ENCODE measurements at places on chromosomes 6 and 20.

DNA sequence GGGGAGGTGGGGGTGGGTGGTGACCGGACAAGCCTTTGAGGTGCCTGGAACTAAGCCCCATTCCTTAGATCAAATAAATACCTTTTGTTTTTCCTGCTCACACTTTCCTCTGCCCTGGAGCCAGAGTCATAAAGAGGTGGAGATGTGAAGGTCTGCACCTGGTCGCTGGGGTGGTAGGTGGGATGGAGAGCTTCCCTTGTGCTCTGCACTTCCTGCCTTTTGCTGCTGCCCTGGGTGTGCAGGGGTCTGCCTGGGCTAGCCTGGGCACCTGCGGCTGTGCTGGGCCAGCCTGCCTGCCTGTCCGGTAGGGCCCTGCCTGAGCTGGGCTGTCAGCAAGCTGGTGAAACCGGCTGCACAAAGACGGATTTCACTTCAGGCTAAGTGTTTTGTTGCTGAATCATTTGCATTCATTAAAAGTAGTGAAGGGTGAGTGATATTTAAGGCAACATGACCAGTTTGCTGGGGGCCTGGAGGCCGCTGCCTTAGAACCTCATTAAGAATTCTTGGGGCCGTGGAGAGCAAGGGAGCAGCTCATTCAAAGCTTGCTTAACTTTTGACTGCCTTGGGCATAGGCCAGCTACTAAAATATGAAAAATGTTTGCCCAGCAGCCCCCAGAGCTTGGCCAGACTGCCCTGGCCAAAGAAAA is 20.5 kb downstream of the PTK7 start:
- DNase-seq: no peak

GRCh38 chr6:31490115-31490873 is 7.7 kb upstream of the MICB start:
- DNase-seq: no peak

DNA sequence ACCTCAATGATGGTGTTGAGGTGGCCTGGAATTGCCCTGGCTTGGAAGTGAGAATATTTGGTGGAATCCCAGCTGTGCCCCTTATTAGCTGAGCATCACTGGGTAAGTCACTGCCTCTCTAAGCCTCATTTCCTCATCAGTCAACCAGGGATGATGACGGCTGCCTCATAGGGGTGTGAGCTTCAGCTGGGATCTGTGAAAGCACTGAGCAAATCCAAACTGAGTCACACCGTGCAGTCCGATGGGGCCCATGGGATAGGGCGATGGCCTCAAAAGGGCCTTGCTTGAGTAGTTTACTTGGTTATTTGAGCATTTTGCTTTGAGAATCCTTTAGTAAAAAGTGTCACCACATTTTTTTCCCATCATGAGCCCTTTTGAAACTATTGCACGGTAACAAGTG is 1.1 kb downstream of the SLC22A1 start:
- DNase-seq: no peak

DNA sequence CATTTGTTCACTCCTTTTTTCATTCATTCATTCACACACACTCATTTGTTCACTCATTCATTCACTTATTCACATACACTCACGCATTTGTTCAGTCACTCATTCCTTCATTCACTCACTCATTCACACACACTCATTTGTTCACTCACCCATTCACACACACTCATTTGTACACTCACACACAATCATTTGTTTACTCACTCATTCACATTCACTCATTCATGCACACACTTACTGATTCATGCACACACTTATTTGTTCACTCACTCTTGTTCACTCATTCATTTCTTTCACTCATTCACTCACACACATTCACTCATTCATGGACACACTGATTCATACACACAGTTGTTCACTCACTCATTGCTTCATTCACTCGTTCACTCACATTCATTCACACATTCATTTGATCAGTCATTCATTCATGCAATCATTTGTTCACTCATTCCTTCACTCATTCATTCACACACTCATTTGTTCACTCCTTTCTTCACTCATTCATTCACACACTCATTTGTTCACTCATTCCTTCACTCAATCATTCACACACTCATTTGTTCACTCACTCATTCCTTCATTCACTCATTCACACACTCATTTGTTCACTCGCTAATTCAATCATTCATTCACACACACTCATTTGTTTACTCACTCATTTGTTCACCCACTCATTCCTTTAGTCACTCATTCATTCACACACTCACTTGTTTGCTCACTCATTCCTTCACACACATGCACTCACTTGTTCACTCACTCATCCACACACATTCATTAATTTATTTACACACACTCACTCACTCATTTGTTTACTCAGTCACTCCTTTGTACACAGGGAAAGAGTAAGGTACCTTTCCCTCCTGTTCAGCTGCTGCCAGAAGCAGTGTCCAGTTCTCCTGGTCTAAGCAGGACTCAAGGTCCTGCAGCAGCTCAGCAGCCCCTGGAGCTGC is 50.7 kb upstream of the BHLHE23 start:
- DNase-seq: no peak

DNA sequence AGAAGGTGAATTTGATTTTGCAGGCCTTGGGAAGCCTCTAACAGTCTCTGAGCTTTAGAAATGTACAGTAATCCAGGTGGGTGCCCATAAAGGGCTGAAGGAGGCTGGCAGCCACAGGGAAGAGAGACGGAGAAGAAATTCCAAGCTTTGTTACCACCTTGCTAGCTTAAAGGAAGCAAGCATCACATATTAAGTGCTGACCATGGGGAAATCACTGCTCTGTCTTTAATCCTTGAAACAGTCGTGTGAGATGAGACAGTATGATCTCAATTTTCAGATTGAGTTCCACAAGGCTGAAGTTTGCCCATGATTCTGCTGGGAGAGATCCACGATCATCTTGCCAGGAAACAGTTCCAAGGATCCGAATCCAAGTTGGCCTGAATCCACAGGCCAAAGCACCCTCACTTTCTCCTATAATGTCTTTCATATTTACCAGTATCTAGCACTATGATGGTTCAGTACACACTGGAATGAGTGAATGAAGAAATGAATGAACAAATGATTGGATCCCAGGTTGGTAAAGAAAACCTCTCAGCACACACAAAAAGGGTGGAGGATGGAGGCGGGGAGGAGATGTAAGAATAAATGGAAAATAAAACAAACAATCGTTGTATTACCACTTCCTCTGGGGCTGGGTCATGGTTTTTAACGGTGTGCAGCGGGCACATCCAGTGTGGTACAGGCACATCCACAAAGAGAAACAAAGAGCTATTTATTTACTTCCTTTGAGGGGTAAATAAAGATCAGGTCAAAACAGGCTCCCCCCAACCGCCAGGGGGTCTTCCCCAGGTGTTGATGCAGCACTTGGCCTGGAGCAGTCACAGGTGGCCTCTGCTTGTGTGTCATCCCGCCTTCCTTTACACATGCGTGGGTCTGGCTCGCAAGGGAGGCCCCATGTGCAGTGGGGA is 28.2 kb upstream of the TAF8 start:
- DNase-seq: peak; percentile 36

GRCh38 chr6:141540207-141540606 is 592.5 kb upstream of the GJE1 start:
- DNase-seq: no peak

- DNase-seq: no peak
Measured at GRCh38 chr6:147563472-147563871, 55.0 kb downstream of the SAMD5 start.

DNA sequence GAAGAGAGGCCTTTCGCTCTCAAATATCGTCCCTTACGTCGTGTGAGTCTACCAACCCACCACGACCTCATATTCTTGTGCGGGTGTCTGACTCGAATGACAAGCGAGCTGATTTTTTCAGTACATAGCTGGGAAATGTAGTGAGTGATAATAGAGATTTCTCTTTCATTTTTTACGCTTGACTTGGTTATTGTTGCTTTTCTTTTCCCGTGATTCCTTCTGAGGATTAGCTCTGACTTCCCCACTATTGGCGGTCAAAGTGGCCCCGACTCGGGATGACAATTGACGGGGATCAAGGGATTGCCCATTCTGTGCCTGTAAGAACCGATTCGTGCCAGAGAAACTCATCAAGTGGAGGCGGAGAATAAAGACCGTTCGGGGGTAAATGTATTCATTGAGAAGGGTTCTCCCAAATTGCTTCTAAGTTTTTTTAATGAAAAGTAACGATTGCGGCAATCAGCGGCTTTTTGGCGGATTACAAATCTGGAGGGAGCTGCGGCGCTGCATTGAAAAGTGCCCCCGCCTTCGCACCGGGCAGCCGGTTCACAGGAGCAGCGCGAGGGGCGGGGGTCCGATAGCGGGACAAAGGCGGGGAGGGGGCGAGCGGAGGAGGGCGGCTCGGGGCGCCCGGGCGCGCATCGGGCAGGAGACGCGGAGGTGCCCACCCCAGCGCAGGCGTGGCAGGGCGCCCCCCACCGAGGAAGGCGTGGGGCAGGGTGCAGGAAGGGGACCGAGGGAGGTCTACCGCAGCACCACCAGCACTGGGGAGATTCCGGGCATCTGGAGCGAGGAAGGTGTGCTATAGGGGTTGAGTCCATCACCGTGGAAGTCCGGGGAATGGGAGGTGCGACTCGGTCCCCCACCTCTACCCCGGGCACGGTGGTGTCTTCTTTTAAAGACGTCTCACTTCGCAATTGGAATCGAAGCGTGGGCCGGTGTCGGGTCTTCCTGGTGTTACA is 44.5 kb upstream of the OSTM1 start:
- no peak for DNase-seq

DNA sequence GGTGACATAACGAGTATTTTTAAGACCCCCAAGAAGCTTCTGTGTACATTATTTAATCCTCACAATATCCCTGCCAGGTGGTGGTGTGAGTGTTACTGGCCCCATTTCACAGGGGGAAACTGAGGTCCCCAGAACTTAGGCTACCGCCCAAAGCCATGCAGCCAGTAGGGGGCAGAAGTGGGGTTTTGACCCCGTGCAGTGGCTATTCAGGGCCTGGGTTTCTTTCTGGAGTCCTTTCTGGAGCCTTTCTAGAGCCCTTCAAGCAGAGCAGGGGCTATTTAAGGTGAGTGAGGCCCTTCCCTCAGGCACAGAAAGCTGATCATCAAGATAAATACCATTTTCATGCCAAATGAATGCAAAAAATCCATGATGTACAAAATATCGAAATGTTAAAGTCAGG is 59.0 kb downstream of the CTCFL start:
- DNase-seq: no peak

DNA sequence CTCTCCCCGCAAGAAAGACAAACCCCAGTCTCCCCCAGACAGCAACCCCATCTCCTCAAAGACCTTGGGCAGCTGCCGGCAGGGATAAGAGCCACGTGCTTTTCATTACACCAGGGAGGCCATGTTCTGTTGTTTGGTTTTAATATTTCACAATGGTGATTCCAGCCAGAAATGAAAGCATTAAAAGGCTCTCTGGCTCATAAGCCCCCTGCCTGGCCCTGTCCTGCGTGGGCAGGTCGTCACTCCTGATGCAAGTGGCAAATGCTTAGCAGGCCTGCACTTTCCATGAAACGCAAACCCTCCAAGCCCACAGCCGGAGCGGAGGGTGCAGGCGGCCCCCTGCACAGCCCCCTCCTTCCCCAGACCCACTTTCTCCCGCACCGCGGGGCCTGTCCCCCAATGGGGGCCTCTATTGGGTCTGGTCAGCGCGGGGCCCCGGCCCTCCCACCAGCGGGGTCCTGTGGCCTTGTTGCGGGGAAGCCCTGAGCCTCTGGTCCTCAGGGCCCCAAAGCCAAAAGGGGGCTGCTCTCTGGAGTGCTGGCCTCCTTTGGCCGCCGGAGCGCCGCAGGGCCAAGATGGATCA is 77.2 kb downstream of the TMEM242 start:
- no peak for DNase-seq

All from activated CD4-positive, CD25-positive, alpha-beta regulatory T cell treated with anti-CD3 and anti-CD28 coated beads, Interleukin-2, amount 50 U/mL, for 16 hours (primary cell).